ENCODE measurements at places on chromosomes 7 and 10.

GRCh38 chr10:4804465-4804864, 21.5 kb upstream of the AKR1E2 start:
- DNase-seq, result no peak

- no peak for DNase-seq
Measured at GRCh38 chr10:102962951-102963755, 45.1 kb downstream of the CNNM2 start.

DNA sequence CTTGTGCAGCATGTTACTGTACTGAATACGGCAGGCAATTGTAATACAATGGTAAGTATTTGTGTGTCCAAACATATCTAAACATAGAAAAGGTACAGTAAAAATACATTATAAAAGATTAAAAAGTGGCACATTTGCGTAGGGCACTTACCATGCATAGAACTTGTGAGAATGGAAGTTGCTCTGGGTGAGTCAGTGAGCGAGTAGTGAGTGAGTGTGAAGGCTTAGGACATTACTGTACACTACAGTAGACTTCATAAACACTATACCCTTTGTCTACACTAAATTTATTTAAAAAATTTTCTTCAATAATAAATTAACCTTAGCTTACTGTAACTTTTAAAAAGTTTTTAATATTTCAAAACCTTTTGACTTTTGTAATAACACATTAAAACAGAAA, 37.5 kb downstream of the BPGM start:
- no peak for DNase-seq

DNA sequence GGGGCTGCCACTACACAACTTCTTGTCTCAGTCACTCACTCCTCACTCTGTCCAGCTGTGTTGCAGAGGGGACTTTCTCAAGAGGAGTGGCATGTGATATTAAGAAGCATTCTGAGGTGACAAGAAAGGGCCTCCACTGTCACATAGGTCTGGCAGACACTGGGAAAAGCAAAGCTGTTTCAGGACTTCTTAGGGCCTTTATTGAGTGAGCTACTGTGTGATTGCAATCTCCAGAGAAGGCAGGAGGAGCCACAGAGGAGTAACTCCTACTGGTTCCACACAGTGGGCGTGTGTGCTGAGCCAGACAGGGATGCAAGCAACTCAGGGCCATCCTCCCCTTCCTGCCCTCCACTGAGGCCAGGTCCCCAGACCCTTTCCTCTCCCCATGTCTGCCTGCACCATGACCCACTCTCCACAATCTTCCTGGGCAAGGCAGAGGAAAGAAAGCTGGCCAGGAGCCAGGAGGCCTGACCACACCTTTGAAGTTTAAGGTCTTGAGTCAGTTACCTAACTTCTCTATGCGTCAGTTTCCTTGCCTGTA, 262.0 kb upstream of the ZMIZ1 start:
- no peak for DNase-seq

DNA sequence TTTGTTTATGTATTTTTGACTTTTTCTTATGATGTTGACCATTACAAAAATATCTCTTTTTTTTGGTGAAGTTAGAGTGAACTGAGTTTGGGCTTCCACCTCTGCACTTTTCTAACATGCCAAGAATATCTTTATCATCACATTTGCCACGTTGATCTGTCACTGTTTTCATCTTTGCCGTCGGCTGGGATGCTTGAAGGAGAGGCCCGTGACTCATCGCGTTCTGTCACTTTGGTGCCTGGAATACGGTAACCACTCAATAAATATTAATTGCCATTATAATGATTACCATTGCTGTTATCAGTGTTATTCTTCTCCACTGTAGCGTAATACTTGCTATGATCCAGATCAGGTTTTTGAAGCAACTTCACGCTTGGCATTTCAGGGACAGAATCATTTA, 350.8 kb upstream of the PFKP start:
- no peak for DNase-seq

- no peak for DNase-seq
Measured at GRCh38 chr10:16944402-16944801, 127.2 kb upstream of the RSU1 start.

DNA sequence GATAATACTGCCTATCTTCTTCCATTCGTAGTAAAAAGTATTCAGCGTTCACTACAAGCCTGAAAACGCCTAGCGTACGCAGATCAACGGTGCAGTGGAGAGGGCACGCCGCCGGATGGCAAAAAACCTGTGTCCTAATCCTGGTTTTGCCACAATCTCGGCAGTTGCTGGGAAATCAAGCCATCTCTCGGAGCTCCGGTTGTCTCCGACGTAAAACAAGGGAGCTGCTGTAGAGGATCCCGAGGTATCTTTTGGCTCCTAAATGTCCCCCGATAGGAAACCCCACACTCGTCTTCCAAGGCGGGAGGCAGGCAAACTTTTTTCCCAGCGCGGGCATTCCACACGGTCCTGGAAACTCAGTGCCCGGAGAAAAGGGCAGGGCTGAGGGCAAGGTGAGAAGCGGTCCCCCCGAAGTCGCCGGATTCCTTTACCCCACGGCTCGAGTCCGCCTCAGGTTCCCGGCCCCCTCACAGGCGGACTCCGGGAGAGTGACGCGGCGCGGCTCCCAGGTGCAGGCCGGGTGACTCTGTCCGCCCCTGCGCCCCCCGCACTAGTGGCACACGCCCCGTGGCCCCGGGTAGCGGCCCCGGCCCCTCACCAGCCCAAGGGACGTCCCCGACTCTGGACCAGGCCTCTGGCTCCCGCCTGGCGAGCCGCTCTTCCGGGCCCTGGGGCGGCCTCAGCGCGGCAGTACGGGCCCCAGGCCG, 649 bp downstream of the IDE start:
- DNase-seq, result no peak

GRCh38 chr10:114953047-114953446, 15.1 kb downstream of the TRUB1 start:
- DNase-seq, result no peak

- DNase-seq, result no peak
Measured at GRCh38 chr7:34187798-34188307, 282.5 kb downstream of the BMPER start.

DNA sequence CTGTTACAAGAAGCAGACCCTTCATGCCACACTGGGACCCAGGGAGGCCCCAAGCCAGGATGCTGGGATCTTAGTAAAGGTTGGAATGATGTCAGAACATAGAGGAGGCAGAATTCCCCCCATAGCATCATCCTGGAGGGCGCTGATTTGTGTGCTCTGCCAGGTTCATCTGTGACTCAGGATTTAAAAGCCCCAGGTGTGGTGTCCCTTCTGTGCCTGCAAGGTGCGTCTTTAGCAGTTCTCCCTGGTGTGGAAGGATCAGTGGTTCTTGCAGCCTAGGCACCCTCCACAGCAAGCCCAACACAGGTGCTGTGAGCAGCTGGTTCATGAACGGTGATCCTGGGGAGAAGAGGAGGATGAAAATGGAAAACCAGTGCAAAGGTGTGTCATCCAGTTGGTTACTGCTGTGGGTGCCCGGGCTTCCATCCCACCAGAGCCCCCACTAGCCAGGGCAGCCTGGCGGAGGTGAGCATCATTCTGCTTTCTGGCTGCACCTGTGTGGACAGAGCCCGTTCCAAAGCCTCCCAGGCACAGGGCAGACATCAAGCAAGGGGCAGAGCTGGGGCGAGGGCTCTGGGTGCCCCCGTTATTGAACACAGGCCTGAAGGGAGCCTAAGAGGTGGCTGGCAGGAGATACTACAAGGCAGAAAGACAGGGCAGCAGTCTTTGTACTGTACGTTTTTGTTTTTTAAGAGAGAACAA, 49.5 kb downstream of the IKZF1 start:
- DNase-seq, result no peak

- DNase-seq, result no peak
Measured at GRCh38 chr10:4136121-4136520, 351.1 kb upstream of the KLF6 start.

GRCh38 chr10:71831646-71832552, 19.2 kb downstream of the PSAP start:
- DNase-seq, result no peak

DNA sequence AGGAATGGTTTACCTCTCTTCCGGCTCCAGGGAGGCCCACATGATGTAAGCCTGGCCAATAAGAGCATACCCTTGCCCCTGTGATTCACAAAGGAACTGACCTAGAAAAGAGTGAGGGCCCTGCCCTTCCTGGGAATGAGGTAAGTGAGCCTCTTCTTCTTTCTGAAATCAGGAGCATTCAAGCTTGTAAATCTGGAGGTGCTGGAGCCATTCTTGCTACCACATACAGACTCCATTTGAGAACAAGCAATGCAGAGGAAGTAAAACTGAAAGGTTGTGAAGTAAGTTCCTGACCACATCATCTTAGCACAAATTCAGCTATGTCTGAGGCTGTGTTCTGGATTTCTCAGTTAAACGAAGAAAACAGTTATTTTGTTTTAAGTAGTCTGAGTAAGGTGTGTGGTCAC, 132.2 kb downstream of the CD36 start:
- no peak for DNase-seq

DNA sequence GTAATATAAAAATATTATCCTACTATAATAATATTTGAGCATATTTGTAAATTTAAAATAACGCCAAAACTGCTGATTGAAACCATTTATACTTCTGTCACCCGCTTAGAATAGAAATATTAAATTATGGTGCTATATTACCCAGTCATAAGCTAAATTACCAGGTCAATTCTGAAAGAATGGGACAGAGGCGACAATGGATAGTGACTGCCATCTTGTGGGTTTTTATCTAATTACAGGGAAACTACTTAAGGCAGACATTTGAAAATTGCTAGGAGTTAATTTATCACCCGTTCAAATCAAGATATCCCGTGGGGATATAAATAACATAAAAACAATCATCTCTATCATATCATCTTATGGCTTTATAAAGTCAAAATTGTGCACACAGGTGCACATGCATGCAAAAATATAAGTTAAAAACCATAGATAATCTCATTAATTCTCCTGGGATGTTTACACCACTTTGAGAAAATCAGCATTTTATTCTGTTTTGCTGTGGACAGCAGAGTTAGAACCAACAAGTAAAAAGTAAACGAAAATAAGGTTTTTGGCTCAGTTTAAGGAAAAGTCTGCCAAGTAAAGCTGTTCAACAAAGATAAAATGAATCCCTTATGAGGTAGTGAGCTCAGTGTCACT, 41.3 kb upstream of the HPSE2 start:
- no peak for DNase-seq

DNA sequence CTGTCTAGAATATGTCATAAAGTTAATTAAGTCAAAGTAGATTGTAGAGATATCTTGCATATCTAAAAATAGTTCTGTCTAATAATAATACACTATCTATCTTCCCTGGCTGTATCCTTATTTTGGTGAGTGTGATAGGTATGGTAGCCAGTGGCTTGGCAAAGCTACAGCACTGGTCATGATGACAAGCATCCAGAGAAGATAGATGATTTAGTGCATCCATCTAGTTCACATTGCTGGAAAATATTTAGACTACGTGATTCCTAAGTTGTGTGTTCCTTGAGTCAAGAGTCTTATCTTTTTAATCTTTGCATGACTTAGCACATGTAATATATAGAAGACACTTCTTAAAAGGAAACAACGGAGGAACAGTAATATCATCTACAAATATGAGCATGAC, 711.2 kb upstream of the KCND2 start:
- no peak for DNase-seq

DNA sequence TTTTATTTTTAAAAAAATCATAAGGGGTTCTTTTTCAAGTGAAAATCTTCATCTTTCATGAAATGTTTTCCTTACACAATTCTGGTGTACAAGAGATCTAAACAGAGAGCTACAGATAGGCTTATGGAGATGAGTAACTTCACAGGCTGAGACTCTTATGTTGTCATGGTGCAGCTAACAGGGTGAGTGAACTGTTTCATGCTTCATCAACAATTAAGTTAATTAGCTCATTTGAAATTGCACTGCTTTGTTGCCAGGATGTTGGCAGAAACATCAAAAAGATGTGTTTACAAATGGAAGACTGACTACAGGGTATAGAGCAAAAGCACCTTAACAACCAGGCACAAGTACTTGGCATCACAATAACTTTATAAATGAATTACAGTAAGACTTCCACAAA, 230.8 kb downstream of the FOXP2 start:
- DNase-seq, result peak; percentile 89

GRCh38 chr7:45133352-45133751, 21.9 kb upstream of the TBRG4 start:
- DNase-seq, result no peak

GRCh38 chr10:43923328-43923727, 274.6 kb upstream of the ZNF32 start:
- DNase-seq, result no peak

DNA sequence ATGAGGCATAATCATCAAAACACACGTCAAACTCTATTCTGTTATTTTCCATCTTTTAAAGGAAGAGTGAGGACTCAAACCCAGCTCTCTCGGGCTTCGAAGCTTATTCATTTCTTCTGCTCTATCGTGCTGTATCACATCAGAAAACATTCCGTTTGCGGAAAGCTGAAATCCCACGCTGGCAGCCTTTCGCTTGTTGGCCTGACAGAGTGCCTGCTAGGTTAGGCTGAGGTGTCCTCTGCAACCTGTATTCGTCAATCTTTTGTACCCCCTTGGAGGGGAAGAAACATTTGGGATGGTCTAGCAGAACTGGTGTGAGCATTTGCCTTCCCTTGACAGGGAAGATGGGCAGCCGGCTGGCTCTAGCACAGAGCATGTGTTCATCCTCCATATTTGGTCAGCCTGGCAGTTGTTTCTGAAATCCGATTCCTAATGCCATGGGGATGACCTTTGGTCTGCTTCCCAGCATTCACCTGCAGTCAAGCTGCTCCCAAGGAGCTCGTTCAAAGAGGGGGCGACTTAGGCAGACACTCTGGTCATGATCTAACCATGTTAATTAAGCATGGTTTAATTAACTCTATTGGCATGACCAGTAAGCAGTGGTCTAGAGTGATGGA, 55.2 kb downstream of the TACC2 start:
- no peak for DNase-seq

DNA sequence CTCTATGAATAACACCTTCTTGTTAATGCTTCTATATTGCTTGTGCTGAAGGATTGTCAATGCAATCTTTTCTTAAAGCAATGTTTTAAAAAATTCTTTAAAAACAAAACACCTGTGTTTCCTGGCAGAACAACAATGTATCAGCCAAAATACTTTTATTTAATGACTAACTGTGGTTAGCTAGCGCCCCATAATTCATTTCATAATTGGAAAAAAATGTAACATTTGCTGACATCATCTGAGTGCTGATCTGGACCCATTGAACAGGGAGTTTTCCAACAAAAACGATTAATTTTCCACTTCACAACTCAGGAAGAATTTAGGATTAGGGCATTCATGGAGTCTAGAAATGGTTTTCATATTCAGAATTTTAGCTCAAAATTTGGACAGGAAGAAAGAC, 137.6 kb upstream of the CDK6 start:
- no peak for DNase-seq

- peak; percentile 3 for DNase-seq
Measured at GRCh38 chr7:157386979-157387800, 50.4 kb downstream of the DNAJB6 start.

DNA sequence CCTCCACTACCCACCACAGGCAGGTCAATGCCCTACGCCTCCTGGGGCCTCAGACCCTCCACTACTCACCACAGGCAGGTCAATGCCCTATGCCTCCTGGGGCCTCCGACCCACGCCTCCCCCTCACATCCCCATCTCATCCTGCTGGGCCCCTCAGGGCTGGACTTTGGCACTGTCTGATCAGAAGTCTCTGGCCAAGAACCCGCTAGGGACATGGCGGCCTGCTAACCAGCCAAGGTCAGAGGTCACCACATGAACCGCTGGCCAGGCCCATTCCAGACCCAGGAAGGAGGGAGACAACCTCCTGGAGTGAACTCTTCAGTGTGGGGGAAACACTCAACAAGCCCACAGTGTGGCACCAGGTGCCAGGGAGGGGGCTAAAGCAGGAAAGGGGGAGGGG, 55.8 kb downstream of the STK32C start:
- DNase-seq, result no peak

GRCh38 chr7:29825775-29826529, 19.6 kb downstream of the WIPF3 start:
- DNase-seq, result no peak

- DNase-seq, result peak; percentile 25
Measured at GRCh38 chr7:2241580-2242540, at the start of the genes MRM2 and NUDT1. TSS of gene MRM2 (minus strand) at chr7:2242205. CDS start at chr7:2242169, 36 bp downstream. TSS of gene NUDT1 (plus strand) at chr7:2242226. CDS start at chr7:2244575, 2,349 bp downstream.

Data from NCI-H1417 treated with DMSO at 0.1 percent for 48 hours (cell line).